ENCODE measurements at places on chromosomes 12 and 14. TPM values are rescaled to one million over a fixed set of nuclear protein-coding genes. Genes with fewer than 3 reads are reported as not detected.

GRCh38 chr12:117042862-117043261, 56.4 kb downstream of the TESC start:
- DNase-seq: no peak

DNA sequence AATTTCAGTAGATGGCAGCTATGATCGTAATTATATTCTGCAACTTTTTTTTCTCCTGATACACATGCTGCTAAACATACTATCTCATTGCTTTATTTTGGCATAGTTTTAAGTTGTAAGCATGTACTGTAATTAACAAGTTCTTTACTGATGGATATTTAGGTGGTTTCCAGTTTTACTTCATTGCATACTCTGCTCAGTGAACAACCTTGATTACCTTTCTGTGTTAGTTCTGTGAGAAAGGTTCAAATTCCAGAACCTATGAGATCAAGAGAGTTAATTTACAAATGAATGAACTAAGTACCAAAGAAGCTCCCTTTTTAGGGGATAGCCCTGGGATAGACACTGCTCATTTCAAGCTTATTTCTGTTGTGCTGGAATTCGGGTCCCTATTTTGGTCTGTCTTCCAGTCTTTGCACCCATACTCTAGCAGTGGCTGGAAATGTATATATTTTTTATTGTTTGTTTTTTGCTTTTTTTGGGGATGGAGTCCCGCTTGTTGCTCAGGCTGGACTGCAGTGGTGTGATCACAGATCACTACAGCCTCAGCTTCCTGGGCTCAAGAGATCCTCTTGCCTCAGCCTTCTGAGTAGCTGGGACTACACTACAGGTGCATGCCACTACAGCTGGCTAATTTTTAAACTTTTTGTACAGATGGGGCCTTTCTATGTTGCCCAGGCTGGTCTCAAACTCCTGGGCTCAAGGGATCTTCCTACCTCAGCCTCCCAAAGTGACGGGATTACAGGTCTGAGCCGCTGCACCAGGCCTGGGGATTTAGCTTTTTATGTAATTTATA, 10.6 kb downstream of the PAPOLA start:
- DNase-seq: no peak

- DNase-seq: no peak
These were observed 357.0 kb downstream of the TMEM121 start for GRCh38 chr14:105883066-105884005.

DNA sequence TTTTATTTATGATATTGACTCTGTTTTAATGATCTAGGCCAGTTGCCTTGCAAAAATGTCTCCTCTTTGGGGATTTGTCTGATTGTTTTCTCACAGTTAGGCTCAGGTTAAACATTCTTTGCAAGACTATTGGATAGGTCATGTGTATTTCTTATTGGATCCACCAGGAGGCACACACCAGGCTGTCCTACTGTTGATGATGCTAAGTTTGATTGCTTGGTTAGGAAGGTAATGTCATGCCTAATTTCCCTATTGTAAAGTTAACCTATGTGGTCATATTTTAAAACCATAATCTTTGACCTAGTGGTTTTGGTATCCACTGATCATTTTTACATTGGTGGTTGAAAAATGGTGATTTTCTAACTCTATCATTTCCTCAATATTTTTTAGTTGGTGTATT, 137.1 kb downstream of the BRMS1L start:
- DNase-seq: peak; percentile 16

GRCh38 chr12:128109236-128109635, 157.7 kb upstream of the TMEM132C start:
- no peak for DNase-seq

DNA sequence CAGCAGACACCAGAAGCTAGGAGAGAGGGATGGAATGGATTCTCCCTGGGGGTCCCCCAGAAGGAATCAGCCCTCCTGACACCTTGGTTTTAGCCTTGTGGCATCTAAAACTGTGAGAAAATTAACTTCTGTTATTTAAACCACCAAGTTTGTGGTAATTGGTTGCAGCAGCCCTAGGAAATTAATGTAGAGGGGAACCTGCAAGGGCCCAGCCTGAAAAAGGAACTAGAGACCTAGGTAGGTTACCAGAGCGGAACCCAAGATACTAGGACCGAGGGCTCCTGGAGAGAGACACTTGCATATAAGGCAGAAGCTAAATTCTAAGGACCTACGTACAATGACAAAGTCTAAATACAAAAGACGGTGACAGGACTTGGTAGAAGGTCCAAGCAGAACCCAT, 8.1 kb upstream of the DENND5B start:
- DNase-seq: no peak

- no peak for DNase-seq
These were observed 8.2 kb upstream of the CRADD start for GRCh38 chr12:93668919-93669418.

DNA sequence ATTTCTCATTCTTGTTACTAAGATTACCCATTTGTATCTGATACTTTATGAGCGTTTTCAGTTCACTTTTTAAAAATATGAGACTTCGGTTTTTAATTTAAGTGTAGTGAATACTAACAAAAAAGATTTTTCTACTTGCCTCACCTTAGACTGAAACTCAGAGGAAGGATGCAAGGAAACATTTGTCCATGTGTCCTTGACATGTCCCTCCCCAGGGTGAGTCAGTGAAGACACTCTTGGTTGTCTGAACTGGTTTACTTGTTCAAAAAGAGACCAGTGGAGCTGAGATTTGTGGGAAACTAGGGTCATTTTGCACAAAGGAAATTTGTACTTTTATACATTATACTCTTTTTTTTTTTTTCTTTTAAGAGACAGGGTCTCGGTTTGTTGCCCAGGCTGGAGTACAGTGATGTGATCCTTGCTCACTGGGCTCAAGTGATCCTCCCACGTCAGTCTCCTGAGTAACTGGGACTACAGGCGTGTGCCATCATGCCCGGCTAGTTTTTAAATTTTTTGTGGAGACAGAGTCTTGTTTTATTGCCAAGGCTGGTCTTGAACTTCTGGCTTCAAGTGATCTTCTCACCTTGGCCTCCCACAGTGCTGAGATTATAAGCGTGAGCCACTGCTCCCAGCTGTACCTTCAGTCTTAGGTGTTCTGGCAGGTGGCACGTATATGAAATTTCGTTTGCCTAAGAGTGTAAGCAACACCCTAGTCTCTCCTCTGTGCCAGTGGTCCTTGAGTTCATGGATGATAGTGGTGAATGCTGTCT, 56.7 kb downstream of the PPFIBP1 start:
- no peak for DNase-seq

DNA sequence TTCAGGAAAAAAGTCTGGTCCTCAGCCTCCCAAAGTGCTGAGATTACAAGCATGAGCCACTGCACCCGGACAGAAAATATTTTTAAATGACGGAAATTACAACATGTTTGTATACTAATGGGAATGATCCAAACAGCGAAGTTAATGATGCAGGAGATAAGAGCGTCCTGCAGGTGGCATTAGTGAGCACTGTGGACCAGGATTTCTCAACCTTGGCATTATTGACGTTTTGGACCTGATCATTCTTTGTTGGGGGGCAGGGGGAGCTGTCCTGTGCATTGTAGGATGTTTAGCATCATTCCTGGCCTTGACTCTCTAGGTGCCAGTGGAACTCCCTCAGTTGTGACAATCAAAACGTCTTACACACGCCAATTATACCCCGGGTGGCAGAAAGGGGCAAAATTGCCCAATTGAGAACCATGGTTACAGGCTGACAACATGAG, 34.1 kb downstream of the SCFD1 start:
- DNase-seq: peak; percentile 29

ERG28 gene
- total RNA-seq: 30.9 TPM

PRPH gene
- total RNA-seq: not detected

TESPA1 gene
- not detected for total RNA-seq

Measured in Calu3 (cell line).